ENCODE measurements at places on chromosomes 2 and 18.

DNA sequence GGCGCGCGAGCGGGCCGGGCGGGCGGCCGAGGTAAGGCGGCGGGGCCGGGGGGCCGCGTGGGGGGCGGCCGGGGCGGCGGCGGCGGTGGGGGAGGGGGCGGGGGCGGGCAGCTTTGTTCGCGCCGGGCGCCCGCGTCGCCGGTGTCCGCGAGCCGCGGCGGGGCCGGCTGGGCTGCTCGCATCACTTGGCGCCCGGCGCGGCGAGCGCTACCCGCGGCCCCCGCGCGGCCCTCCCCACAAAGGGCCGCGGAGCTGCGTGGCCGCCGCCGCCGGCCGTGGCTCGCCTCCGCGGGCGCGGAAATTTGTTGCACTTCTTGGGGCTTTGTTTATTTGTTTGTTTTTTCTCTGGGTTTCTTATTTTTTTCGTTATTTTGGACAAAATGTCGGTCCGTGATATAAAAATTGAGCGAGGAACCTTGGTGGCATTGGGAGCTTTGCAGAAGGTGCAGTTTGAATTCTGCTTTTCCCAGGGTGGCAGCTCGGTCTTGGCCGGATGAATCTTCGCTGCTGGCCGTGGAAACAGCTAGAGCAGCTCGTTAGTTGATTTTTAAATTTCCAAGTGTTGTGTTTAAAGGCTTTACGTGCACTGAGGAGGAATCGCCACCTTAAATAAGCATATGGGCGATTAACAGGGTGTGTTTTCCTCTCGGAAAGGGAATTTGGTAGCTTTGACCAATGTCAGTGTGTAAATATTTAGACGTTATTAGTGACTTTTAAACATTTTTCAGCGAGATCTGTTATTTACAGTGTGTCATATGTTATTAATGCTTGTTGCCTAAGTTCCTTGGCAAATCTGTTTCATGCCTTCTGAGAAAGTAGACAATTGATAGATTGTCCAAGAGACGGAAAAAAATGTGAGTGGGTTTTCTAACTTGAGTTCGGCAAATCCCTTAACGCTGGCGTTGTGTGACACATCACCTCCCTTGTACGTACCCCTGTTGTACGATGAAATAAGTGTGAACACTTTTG is 822 bp downstream of the UBE2E3 start:
- DNase-seq = peak; percentile 35

DNA sequence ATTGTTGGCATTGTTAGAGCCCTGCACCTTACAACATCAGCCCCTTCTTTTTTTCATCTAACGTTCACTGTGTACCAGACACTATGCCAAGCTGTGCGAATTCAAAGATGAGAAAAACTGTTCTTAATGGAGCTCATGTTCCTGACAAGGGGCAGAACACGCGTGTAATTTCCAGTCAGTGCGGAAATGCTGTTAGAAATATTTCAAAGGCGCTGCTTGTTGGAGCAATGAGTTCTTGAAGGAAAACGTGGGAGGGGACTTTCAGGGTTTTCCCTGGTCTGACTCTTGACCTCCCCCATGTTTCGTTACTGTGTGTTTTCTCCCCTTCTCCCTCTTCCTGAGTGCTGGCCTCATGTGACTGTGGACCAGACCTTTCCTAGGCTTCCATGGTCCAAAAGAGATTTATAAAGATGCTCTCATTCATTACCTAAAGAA is 1.5 kb downstream of the MTHFD2 start:
- no peak for DNase-seq

DNA sequence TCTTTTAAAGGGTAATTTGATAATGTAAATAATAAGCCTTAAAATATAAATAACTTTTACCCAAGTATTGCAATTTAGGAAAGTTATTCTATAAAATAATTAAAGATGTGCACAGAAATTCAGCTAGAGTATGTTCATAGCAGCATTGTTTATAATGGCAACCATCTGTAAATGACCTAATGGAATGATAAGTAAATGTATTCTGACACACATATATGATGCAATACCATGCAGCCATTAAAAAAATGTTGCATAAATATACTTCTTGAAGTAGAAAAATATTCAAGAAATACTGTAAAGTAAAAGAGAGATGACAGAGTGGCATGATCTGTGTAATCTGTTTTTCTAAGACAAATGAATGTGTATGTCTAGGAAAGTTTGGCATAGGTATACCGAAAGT is 545.7 kb downstream of the ZEB2 start:
- DNase-seq = no peak

- peak; percentile 60 for DNase-seq
These were observed 1.3 kb downstream of the SDC1 start for GRCh38 chr2:20223407-20224163.

GRCh38 chr2:203261326-203262159 is 22.7 kb downstream of the CYP20A1 start:
- DNase-seq = no peak

GRCh38 chr2:226934546-226935201 is 98.8 kb downstream of the RHBDD1 start:
- peak; percentile 41 for DNase-seq

DNA sequence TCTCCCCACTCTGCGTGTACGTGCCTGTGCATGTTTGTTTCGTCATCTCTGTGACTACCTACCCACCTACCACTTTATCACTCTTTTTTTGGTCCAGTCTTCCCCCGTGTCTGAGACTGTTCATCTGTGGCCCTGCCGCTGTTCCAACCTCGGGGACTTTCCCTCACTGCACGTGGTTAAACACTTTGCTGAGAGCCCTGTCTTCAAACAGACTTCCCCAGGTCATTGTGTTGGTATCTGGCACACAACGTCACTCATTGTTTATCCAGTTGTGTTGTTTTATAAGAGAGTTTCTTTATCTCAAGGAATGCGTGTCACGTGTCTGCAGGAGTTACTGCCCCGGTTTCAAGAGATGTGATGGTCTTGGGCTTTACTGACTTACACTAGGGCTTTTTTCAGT is 262.0 kb upstream of the RASGRP3 start:
- no peak for DNase-seq

- no peak for DNase-seq
These were observed 3.1 kb downstream of the DSC3 start for GRCh38 chr18:31039426-31039825.

DNA sequence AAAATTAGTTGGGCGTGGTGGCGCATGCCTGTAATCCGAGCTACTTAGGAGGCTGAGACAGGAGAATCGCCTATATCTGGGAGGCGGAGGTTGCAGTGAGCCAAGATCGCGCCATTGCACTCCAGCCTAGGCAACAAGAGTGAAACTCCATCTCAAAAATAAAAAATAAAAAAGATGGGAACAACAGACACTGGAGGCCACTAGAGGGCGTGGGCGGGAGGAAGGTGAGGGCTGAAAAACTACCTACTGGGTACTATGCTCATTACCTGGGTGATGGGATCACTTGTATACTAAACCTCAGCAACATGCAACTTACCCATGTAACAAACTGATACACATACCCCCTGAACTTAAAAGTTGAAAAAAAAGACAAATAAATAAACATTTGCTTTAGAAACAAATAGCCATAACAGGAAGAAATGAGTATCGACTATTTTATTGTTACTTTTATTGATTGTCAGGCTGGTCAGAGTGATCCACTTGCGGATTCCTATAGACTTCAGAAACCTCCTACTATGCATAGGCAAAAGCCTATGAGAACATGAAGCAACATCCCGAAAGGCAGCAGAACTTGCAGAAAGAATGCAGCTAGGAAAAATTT is 61.0 kb downstream of the TMEM163 start:
- DNase-seq = no peak

DNA sequence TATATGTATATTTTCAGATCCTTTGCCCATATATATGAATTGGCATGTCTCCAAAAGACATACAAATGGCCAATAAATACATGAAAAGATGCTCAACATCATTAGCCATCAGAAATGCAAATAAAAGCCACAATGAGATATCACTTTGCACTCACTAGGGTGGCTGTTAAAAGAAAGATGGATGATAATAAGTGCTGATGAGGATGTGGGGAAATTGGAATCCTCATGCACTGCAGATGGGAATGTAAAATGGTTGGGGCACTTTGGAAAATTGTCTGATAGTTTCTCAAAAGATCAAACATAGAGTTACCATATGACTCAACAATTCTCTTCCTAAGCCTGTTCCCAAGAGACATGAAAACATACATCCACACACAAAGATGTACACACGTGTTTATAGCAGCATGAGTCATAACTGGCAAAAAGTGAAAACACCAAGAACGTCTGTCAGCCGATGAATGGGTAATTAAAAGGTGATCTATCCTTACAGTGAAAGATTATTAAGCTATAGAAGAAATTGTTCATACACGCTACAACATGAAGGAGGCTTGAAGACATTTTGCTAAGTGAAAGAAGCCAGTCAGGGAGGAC is 19.7 kb downstream of the NGEF start:
- no peak for DNase-seq

DNA sequence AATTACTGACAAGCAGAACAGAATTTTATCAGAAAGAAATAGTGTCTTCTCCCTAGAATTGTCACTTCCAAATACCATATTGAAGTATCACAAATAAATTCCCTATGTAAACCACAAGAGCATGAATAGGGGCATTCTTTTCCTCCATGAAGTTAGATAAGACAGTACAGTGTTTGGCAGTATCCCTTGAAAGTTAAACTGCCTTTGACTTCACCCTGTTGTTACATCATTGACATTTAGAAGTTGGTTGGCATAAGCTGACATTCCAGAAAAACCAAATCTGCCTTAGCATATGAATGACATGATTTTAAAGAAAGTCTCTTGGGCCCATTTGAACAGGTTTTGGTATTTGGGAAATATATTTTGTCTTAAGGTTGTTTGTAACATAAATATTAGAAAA is 50.2 kb upstream of the OSR1 start:
- DNase-seq = peak; percentile 27

GRCh38 chr18:53689886-53690285 is 534.6 kb downstream of the MBD2 start:
- DNase-seq = no peak

GRCh38 chr2:223969856-223970255 is 12.6 kb downstream of the MRPL44 start:
- peak; percentile 15 for DNase-seq

GRCh38 chr18:54843314-54843713 is 15.0 kb downstream of the RAB27B start:
- peak; percentile 45 for DNase-seq

DNA sequence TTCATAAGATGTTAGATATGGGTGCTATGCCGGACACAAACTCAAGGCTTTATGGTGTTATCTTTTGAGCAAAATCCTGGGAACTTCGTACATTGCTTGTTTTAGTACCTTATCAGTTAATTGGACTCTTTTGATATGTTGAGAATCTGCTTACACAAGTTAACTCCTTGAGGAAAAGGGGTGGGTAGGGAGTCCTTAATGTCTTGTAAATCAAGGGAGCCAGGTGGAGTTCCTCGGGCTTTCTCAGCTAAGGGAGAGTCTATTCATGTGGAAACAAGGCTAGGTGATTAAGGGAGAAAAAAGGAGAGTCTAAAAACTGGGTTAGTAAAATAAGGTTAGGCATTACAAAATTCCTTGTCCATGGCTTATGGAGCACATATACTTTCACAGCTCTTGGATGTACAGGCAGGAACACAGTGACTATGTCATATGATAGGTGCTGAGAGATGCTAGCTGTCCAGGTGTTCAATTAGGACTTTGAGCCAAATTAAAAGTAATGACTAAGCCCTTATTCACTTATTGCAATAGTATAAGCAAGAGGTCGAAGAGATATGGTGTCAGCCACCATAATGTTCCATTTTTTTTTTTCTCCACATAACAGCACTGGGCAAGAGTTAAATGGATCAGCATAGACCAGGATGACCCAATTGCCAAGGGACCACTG is 59.5 kb upstream of the DYNAP start:
- DNase-seq = no peak

DNA sequence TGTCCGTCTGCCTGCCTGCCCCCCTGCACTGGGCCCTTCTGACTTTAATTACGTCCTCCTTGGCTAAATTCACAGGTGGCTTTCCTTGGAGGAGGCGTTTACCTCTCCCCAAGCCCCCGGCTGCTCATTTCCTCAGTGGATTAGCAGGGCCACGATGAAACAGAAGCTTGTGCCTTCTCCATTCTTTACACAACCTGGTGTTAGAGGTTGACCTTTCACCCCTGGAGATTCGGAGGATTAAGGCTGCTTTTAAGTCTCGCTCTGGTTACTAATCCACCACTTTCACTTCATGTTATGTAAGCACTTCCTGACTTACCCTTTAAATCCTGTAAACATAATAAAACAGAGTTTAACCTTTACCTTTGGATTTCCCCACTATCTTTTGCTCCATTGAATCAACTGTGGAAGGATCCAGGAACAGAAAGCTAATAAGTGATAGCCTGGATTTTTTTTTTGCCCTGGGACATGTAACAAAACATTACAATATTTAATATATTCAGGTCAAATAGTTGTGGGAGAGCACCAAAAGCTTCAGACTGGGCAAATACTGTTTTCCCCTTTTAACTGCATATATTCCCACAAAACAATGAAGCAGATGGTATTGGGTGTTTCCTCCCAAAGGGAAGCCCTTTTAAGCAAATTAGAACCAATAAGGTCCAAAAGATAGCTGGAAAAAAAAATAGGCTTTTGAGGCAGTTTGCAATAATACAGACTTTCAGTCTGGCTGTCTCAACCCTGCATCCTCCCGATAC is 370.2 kb downstream of the EN1 start:
- DNase-seq = no peak

DNA sequence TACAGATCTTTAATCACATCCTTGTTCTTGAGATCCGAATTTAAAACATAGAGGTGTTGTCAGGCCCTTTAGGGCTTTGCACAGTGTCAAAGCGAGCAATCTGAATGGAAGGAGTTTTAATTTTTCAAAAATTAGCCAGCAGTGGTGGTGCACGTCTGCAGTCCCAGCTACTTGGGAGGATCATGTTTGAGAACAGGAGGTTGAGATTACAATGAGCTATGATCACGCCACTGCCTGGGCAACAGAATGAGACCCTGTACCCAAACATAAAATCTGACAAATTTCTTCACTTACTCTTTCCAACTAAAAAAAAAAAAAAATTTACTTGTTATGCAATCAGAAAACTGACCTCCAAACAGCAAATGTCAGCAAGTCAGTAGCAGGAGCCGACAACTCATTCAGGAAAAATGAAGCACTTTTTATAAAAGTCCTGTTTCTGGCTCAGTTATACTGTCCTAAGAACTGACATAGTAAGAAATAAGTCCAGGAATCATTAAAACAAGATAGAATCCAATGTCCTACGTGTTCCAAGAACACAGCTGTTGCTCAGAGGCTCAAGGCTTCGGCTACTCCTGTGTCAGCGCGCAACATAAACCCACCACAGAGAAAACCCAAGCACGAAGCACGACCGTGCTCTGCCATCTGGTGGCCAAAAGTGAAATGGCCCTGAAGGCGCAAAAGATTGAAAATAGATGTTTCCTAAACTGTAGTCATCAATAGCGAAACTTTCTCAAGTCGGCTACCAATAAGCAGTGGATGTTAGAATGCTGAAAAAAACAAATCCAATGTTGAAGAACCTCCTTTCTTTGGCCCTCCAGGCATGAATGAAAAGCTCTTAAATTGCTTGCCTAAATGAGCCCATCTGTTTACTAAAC is 138.1 kb downstream of the INO80D start:
- peak; percentile 51 for DNase-seq
